Suppressor macrophage treated with lipopolysaccharide for 1 hour (primary cell): ENCODE measurements at places on chromosomes 13 and 19.

DNA sequence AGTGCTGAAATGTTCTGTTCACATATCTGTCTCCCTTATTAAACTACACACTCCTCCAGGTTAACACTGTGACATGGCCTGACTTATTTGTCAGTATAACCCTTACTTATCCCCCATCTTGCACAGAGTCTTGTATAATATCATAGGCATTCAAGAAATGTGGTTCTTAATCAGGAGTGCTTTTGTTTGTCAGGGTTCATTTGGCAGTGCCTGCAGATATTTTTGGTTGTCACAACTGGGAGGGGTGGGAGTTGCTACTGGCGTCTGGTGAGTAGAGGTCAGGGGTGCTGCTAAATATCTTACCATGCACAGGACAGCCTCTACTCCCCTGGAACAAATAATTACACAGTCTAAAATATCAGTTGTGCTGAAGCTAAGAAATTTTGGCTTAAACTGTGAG, 20.4 kb upstream of the OBI1 start:
- DNase-seq: no peak

- DNase-seq: peak; percentile 33
Observed at GRCh38 chr19:50361290-50362029, 4.0 kb downstream of the NAPSA start.

DNA sequence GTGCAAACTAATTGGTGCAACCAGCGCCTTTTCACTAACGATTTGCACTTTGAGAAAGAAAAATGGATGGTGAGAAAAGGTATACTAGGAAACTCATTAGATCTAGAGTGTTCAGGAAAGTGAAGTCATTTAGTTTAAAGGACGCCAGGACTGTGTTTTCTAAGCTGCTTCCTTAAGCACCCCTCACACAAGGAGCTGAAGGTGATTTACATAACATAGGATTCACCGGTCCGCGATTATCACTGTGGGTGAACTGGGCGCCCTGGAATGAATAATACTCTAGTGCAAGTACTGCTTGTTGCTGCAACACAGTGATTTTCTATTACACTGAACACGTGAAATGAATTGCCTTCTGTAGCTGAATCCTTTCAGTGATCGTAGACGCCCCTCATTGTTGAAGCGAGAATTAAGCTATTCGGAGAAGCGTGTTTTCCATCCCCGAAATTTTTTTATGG, 2.6 kb upstream of the MAB21L1 start:
- DNase-seq: no peak

DNA sequence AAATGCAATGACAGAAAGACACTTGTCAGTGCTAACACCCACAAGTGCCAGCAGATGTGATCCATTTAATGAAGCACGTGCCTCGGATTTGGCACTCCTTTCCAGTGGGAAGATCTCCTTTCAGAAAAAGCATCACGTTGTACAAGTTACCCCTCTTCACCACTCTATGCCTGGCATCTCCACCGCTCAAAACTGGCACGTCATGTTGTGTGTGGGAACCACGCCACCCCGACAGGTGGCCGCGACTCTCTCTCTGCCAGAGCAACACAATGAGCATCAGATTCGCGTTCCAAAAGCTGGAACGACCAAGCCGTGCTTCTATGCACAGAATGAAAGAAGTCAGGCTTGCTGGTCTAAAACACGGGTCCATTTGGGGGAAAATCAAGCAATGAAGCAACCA, 24.3 kb downstream of the TMTC4 start:
- DNase-seq: no peak

- DNase-seq: no peak
Observed at GRCh38 chr19:5037936-5038335, 69.0 kb downstream of the KDM4B start.

- no peak for DNase-seq
Observed at GRCh38 chr13:74485757-74486156, 351.6 kb upstream of the KLF12 start.

DNA sequence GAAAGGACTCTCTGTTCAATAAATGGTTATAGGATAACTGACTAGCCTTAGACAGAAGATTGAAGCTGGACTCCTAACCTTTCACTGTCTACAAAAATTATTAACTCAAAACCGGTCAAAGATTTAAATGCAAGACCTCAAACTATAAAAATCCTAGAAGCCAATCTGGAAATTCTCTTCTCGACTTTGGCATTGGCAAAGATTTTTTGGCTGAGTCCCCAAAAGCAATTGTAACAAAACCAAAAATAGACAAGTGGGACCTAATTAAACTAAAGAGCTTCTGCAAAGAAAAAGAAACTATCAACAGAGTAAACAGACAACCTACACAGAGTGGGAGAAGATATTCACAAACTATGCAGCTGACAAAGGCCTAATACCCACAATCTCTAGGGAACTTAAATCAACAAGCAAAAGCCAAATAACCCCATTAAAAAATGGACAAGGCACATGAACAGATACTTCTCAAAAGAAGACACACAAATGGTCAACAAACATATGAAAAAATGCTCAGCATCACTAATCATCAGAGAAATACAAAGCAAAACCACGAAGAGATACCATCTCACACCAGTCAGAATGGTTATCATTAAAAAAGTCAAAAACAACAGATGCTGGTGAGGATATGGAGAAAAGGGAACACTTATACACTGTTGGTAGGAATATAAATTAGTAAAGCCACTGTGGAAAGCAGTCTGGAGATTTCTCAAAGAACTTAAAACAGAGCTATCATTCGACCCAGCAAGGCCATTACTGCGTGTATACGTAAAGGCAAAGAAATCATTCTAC, 266.3 kb downstream of the DNAJC15 start:
- DNase-seq: no peak

GRCh38 chr19:1229924-1230782, 7.7 kb downstream of the CBARP start:
- no peak for DNase-seq

DNA sequence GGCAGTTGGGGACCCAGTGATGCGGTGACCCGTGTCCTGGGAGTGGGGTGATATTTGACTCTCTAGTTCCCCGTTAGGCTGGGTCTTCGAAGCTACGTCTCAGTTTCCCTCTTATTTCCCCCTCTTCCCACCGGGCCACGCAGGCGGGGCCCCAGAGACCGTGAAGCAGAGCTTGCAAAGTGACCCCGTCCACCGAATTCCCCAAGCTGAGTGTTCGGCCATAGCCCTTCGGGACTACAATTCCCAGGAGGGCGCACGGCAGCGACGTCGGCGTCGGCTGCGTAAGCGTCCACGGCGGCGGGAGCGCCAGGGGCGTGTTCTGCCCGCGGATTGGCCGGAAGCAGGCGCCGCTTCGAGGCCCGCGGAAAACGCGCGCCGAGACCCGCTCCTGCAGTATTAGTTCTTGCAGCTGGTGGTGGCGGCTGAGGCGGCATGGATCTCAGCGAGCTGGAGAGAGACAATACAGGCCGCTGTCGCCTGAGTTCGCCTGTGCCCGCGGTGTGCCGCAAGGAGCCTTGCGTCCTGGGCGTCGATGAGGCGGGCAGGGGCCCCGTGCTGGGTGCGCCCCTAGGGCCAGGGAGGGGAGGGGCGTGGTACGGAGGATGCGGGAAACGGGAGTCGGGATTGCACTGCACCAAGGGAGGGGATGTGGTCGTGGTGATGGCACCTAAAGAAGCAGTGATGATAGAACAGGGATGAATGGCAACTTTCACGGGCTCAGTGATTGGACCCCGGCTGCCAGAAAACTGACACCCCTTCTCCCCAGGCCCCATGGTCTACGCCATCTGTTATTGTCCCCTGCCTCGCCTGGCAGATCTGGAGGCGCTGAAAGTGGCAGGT, at the start of gene RNASEH2A:
TSS of gene RNASEH2A (plus strand) at position 343 of the 840 bp plus-strand sequence. CDS start at position 433, 90 bp downstream.
- peak; percentile 96 for DNase-seq

DNA sequence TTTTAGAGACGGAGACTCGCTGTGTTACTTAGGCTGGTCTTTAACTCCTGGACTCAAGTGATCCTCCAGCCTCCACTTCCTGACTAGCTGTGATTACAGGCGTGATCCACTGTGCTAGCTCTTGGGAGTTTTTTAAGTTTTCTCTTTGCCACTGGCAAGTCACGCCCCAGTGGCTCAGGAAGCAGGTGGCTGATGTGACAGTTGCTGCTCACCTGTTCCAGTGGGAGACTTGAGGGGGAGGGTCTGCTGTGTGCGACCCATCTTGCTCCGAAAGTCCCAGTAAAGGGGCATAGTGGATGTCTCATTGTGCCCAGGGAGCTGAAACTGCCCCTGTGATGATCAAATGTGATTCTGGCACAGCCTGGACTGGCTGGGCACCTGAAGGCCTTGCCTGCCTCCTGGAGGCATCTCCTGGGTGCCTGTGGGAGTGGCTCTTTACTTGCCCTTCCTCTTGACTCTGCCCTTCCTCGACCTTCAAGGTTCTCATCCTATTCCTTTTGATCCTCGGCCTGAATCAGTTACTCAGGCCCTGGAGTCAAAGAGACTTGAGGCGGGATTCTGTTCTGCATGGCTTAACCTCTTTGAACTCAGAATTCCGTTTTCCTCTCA, 7.8 kb downstream of the SMARCA4 start:
- no peak for DNase-seq

DNA sequence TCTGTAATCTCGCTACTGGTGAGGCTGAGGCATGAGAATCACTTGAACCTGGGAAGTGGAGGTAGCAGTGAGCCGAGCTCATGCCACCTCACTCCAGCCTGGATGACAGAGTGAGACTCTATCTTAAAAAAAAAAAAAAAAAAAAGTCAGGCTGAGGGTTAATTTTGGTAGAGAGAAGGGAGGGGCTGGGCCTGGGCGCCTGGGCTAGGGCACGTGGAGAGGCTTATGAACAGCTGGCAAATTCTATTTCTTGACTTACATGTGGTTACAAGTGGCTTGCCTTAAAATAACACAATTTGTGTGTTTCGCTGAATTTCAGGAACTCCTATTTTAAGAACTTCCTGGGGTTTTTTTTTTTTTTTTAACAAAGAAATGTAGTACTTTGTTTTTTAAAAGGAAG, 47.6 kb upstream of the MAP3K10 start:
- DNase-seq: peak; percentile 65

GRCh38 chr19:2618611-2619010, 83.9 kb downstream of the GNG7 start:
- DNase-seq: peak; percentile 98

GRCh38 chr19:54077334-54077733, 3.8 kb downstream of the TARM1 start:
- DNase-seq: peak; percentile 59

DNA sequence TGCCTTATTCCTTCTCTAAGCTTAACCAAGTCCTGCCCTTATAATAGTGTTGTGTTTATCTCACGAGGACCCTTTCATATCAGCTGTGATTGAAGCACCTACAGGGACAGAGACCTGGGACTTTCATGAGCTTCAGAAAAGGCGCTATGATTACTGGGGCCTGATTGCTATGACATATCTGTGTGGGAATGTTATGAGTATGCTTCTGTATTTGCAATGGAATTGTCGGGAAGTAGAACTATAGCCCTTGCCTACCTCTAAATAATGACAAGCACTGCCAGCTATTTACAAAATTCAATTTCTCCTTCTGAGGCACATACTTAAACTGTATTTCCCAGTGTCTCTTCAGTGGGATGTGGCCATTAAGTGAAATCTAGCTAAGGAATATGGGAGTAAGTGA, 191.5 kb downstream of the LHFPL6 start:
- no peak for DNase-seq

DNA sequence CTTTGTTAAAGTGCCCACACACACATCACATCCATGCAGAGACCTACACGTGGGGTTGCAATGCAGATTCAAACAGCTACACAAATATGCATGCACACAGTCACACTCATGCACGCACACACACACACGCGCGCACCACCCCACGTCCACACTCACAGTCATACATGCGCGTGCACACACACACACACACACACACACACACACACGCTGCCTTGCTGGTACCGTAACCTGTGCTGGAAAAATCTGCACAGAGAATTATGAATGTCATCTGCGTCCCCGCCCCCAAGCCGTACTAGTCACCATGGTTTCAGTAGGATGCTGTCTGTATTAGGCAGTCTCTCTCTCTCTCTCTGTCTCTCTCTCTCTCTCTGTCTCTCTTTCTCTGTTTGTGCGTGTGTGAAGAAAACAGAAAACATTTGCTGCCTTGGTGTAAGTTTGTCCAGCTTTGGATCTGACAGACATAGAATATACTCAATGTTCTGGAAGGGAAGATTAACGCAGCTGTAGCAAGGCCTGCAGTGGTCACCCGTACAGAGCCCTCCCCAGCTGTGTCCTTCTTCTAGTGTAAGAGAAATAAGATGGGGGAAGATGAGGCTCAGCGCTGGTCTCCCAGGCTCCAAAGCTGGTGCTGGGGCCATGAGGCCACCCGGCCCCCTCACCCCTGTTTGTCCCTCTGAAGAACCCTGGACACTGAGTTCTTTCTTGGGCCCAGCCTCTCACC, 26.4 kb upstream of the DPP9 start:
- DNase-seq: no peak

- DNase-seq: no peak
Observed at GRCh38 chr13:52925251-52925650, 76.8 kb upstream of the PCDH8 start.

GRCh38 chr13:49559006-49559405, 26.4 kb downstream of the RCBTB1 start:
- DNase-seq: no peak

DNA sequence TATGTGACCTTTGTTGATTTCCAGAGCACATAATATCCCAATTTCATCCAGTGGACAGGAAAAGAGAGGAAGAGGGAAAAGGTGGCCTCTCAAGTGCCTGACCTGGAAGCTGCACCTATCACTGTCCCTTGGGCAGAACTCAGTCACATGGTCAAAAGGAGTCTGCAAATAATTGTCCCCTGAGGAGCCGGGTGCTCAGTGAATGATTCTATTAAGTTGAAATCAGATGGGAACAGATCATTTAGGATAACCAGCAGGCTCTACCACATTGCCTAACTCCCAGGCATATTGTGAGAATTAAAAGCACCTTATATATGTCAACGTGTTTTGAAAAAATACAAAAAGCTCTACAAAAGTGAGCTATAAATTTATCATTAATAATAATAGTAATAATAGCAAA, 6.8 kb downstream of the KL start:
- DNase-seq: no peak

- no peak for DNase-seq
Observed at GRCh38 chr13:48715977-48716376, 62.2 kb downstream of the CYSLTR2 start.

- DNase-seq: peak; percentile 32
Observed at GRCh38 chr13:49046519-49046918, 70.8 kb downstream of the FNDC3A start.

DNA sequence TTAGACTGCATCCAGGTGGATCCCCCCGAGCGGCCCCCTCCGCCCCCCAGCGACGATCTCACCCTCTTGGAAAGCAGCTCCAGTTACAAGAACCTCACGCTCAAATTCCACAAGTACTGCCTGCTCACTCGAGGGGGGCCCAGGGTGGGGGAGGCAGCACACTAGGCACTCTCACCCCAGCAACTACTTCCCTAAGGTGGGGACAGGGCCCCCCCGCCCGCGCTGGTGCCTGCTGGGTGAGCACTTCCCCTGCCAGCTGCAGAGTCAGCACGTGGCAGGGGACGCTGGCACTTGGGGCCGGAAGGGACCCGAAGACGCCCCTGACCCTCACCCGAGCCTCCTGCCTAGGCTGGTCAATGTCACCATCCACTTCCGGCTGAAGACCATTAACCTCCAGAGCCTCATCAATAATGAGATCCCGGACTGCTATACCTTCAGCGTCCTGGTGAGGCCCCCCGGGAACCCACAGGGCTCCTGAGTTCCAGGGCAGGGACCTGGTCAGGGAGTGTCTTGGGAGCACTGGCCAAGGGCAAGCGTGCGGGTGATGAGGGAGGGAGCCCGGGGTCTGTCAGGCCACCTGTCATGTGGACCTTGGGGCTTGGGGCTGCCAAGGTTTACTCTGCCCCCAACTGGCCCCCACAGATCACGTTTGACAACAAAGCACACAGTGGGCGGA, 5.2 kb downstream of the MCOLN1 start:
- DNase-seq: peak; percentile 32
